ENCODE measurements at places on chromosomes 3 and 15.

- DNase-seq, result peak; percentile 22
These were observed 665 bp downstream of the PIGB start for GRCh38 chr15:55319537-55320237.

GRCh38 chr3:131224886-131225550, 156.6 kb upstream of the NUDT16 start:
- DNase-seq, result no peak

GRCh38 chr3:170159459-170159858, 22.1 kb downstream of the PHC3 start:
- no peak for DNase-seq

DNA sequence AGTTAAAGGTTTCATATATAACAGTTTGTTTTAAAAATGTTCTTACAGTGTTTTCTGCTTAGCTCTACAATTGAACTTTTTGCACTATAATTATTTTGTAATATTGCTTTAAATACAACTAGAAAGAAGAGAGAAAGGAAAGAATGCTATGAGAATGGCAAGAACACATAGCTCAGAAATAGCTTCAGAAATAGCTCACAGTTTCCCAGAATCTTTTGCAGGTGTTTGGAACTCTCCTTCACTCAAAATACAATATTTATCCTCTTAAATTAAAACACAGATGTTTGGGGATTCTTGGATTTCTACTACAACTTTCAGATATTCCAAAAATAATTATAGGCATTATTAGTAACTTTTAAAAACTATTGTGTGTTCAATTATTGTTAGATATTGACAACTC, 658.0 kb upstream of the DPPA4 start:
- DNase-seq, result no peak

DNA sequence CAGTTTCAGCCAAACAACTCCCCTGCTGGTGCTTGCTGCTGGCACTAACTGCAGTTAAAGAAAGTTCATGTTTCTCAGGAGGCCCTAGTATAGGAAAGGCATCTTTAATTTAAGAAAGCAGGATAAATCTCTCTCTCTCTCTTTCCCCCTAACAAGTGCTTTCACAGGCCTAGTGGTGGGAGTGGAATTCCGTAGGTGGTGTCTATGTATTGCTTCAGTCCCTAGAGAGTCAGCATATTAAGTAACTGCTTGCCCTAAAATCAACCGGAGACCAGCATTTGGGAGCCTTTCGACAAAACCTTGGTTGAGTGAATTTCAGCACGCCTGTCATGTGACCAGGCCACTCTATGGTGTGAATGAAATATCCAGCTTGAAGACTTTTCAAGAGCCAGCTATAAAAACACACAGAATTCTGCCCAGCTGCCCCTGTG, 169.2 kb upstream of the TGFBR2 start:
- DNase-seq, result no peak

DNA sequence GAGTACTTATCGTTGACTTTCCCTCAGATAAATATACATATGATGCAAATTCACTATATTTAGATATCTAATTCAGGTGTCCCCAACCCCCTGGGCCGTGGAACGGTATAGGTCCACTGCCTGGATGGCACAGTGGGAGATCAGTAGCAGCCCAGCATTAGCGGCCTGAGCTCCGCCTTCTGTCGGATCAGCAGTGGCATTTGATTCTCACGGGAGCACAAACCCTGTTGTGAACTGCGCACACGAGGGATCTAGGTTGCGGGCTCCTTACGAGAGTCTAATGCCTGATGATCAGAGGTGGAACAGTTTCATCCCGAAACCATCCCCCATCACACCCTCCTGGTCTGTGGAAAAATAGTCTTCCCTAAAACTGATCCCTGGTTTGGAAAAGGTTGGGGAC, 6.9 kb downstream of the KNL1 start:
- no peak for DNase-seq

DNA sequence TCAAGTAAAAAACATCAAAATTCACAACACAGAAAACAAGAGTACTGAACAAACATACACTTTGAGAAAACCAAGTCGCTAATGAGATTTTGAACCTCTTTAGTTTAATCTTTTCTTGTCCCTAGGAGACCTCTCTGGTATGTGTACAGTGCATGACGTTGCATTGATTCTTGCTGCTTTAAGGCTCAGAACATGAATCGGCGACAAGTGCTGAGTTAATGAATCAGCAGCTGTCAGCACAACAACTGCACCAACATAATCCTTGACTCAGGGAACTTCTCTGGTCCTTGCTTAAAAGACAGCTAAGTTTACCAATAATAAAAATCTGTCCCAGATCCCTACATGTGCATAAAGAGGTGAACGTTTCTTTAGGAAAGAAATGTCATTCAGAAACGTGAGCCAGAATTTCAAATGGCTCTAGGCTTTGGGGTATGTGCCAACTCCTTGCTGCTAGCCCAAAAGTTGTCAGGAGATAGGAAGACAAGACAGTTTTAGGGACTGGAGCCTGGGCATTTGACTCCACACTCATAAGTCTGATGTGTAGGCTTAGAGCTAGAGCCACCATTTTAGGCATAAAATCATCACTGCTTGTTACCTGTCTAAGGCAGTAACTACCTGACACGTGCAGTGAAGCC, 86.9 kb downstream of the IL5RA start:
- DNase-seq, result no peak

- DNase-seq, result no peak
These were observed 612.6 kb downstream of the FOXP1 start for GRCh38 chr3:70970952-70971351.

DNA sequence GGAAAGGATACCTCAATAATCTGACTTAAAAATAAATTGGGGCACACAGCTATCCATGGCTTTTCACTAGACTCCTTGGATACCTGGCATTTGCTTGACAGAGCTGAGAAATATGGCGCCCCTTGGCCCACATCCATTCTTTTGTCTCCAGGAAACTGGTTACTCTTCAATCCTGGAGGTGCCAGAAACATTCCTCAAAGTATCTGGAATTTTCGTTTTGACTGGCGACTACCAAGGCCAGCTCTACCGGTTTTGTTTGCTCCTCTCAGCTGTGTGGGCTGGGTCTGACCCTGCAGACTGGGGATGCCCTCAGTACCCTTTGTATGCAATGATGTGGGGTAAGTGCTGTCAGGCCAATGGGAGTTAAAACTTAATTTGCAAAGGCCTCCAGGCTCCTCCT, 27.0 kb downstream of the KATNBL1 start:
- no peak for DNase-seq

DNA sequence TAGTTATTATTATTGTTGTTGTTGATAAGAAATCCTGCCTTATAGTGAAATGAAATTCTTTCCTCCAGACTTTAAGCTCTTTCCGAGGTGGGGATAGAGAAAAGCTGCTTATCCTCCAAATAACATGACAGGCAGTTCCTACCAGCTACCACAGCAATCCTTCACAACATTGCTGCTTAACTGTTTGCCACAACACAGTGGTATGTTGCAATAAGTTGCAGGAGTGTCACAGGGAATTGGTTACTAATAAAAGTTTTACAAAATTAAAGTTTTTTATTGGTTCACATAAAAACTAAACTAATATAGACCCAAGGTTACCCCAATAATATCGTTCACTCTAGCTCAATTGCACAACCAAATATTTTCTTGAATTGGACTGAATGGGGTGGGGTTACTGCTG, 57.4 kb upstream of the ICE2 start:
- no peak for DNase-seq
